ENCODE measurements at places on chromosomes 2 and 18.

DNA sequence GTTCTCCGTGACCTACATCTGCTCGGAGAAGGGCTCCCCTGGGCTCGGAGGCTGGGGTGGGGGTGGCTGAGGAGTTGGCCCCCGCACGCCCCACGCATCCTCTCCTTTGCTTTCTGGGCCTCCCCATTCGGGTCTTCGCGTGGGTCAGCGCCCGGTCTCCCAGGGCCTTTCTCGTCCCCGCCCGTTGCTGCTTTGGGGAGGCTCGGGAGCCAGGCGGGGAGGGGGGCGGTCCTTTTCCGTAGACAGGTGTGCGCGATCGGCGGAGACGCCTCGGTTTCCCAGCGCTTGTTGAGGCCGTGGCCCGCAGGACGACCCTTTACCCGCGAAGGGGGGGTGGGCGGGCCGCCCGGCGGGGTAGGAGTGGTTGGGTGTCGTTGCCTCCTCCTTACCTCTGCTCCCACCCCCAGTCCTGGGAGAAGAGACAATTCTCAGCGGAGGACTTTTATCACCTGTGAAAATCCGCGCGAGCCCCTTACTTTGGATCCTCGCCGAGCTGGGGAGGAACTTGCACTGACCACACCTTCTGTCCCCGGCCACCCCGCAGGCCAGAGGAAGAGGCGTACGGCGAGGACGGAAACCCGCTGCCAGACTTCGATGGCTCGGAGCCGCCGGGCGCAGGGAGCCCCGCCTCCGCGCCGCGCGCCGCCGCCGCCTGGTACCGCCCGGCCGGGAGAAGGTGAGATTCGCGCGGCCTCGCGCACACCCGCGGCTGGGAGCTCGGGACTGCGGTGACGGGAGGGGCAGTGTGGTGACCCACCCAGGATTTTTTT lies 2.6 kb downstream of the ADCYAP1 start:
- no peak for DNase-seq

DNA sequence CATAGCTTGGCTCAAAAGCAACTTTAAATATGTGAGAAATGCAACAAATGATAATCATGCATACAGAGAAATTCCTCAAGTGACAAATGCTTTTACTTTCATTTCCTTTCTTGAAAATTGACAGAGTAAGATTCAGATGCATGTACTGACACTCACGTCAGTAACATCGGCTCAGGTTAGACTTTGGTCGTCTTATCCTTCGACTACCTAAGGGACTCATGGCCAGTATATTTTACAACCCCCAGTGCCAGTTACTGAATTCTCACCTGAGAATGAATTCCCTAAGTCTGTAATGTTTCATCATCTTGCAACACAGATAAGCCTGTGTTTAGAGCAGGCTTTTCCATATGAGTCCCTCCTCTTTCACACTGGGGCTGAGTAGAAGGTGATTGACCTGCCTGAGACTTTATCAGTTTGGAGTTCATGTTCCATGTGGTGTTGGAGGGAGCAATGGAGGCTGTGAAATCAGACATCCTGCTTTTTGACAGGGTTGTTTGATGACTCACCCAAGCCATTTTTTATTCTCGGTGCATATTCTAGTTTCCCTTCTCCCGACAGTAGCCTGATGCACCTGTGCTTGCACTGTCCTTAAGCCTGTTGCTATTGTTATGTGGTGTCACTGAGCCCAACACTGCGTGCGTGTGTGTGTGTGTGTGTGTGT lies 30.5 kb upstream of the ATP8B1 start:
- no peak for DNase-seq

GRCh38 chr2:51718881-51719280 lies 686.9 kb upstream of the NRXN1 start:
- DNase-seq: no peak

- DNase-seq: no peak
Observed at GRCh38 chr2:221102896-221103688, 469.0 kb downstream of the EPHA4 start.

- no peak for DNase-seq
Observed at GRCh38 chr2:60839126-60839813, 42.1 kb upstream of the REL start.

Measured in Kasumi-1 (cell line).